ENCODE measurements at places on chromosomes 7 and 10.
A peak's percentile ranks its signal among the peaks of the same experiment; 100 is the strongest.

- DNase-seq: no peak
Observed at GRCh38 chr7:24504836-24505235, 68.4 kb upstream of the PALS2 start.

DNA sequence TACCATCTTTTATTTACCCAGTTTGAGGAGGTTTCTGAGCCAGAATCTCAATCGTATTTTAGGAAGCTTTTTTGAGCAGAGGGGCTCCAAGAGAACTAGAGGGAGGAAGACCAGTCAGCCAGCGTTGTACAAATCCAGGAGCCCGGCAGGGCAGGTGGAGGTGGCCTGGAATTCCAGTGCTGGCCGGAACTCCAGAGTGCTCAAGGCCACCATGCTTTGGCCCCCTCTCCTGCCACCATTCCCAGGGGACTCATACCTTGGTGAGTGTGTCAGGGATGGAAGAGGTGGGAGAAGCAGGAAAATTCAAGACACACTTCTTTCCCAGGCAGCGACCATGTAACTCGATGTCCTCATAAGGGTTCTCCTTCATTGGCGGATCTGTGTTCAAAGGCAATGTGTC is 55.3 kb downstream of the DENND2A start:
- no peak for DNase-seq

DNA sequence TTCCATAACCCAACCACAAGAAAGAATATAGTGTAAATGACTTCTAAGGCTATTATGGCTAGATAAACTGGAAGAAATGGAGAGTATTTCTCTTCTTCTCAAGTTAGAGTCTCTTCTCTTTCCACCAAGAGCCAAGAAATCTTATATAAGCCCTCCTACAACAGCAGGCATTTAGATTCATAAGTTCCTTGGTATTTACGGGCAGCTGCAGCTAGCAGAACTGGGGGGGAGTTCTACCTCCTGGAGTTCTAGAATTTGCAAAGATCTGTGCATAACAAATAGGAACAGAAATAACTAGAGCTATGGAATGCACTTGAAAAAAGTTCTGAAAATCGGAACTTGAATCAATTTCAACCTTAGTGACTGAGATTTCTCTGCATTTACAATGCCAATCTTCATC is 715.2 kb upstream of the GRM3 start:
- DNase-seq: no peak

- DNase-seq: peak; percentile 29
Observed at GRCh38 chr10:95474228-95475002, 86.8 kb downstream of the SORBS1 start.

DNA sequence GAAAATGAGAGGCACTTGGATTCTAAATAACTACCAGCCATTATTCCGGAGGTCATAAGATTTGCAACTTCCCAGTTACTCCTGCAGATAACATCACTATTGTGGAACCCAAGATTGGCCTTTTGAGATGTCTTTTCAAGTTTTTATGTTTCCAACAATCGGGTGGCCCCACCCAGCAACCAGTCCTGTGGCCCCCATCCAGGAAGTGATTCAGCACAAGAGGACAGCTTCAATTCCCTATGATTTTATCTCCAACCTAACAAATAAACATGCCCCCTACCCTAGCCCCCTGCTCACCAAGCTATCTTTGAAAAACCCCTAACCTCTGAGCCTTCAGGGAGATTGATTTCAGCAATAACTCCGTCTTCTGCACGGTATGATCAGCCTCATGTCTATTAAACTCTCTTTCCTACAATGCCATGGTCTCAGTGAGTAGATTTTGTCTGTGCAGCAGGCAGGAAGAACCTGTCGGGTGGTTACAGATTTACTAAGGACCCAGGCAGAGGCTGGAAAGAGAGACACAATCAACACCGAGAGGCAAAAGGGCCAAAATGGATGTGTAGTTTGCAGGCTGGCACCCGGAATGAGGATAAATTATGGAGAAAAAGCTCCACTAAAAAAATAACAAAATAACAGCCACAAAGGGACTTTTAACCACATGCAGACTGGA is 83.9 kb upstream of the UNC5B start:
- no peak for DNase-seq

DNA sequence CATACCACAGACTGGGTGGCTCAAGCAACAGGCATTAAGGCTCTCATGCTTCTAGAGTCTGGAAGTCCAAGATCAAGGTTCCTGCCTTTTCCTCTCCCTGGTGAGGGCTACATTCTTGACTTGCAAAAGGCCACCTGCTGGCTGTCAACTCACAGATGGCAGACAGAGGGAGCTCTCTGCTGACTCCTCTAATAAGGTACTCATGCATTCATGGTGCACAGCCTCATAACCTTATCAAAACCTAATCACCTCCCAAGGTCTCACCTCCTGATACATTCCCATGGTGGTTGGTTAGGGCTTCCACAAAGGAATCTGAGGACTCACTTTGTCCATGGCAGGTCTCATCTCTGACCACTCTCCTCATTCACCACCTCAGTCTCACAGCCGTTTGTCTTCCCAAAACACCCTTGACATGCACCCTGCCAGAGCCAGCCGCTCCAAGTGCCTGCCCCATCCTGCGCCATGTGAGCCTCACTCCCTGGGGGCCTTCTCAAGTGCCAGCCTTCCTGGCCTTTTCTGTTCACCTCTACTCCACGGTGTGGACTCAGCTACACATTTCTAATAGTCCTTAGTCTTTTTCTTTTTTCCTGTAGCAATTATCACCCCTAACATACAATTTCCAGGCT is 400.3 kb upstream of the ADARB2 start:
- DNase-seq: no peak

GRCh38 chr10:58780476-58780875 is 267.8 kb downstream of the BICC1 start:
- DNase-seq: no peak

GRCh38 chr7:80749270-80749669 is 110.8 kb downstream of the CD36 start:
- DNase-seq: no peak

DNA sequence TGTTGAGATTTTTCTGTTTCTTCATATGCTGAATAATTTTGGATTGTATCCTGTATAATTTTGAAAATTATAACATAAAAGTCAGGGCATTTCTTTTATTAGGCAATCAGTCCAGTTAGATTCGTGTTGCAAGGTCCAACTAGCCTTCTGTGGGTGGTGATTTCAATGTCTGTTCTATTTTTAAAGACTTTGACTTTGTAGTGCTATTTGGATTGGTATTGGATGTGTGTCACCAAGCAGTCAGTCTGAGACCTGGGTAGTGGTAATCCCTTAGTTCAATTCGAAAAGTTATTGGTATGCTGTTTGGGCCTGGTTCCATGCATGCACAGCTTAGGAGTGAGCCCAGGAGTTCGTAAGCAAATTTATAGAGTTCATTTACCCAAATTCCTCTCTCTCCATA is 82.2 kb downstream of the EPDR1 start:
- no peak for DNase-seq

- peak; percentile 61 for DNase-seq
Observed at GRCh38 chr7:132004529-132004928, 448.1 kb upstream of the PODXL start.

DNA sequence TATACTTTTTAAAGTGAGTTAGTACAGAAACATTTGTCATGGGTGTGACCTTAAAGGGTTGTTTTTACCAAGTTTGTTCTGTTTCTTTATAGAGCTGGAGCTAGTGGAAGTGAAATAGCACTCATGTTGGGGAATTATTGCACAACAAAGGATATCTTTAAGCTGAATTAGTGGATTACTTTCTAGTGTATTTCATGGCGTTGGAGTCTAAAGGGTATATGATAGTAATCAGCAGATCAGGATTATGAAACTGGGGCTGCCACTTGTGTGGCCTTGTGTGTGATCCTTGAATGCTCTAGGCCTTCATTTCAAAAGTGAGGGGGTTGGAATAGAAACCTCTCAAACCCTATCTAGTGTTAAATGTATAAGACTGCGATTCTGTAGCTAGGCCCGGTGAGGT is 123.6 kb downstream of the LYZL1 start:
- DNase-seq: no peak

DNA sequence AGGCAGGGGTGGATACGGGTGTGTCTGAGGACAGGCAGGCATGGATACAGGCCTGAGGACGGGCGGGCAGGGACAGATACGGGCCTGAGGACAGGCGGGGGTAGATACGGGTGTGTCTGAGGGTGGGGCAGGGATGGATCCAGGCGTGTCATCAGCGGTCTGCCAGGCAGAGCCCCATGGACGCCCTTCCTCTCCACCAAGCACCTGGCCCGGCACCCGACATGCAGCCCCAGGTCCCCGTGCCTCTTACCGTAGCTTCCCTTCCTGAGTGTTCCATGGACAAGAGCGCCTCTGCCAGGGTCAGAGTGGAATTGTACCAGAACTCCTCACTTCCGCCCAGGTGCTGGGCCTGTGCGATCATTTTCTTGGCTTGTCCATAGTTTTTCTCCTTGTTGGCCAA is 74.6 kb upstream of the NKX6-2 start:
- no peak for DNase-seq

- no peak for DNase-seq
Observed at GRCh38 chr10:72542396-72542815, 83.5 kb downstream of the MICU1 start.

- DNase-seq: no peak
Observed at GRCh38 chr10:118333871-118334270, 8.3 kb downstream of the FAM204A start.

- DNase-seq: peak; percentile 55
Observed at GRCh38 chr10:92238586-92239098, 52.2 kb downstream of the CPEB3 start.

- DNase-seq: no peak
Observed at GRCh38 chr7:19455623-19456022, 253.2 kb downstream of the POLR1F start.

GRCh38 chr7:74454021-74454924 is 567 bp downstream of the GTF2IRD1 start:
- DNase-seq: peak; percentile 14

- DNase-seq: no peak
Observed at GRCh38 chr7:29596593-29597178, 33.1 kb downstream of the PRR15 start.

- no peak for DNase-seq
Observed at GRCh38 chr10:47372726-47373125, 11.4 kb downstream of the ZNF488 start.

DNA sequence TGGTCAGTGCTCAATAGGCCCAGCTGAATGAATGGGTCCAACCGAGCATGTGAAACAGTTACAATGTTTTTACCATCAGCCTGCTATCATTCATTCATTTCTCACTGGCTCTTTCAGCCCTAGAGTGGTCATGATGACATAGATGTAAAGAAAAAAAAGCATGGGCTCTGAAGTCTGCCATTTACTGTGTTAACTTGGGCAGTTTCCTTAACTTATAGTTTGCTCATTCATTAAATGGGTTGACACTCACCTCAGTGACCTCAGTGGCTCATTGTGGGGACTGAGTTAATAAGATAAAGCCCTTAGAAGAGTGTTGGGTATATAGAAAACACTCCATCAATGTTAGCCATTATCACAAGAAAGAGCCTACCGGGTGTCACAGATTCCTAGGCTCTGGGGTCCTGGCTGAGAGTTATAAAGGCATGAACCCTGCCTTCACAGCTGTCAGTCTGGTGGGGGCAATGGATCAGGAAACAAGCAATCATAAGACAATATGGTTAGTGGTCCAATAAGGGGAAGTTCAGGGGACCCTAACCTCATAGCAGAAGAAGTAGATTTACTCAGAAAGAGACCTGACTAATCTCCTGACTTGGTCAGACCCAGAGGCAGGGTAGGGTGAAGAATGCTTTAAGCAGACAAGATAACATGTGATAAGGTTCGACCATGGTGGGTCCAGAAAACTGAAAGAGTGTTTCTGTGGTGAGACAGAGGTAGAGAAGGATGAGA is 29.7 kb upstream of the GPAM start:
- no peak for DNase-seq

- peak; percentile 52 for DNase-seq
Observed at GRCh38 chr7:41869091-41869490, 166.2 kb upstream of the INHBA start.

DNA sequence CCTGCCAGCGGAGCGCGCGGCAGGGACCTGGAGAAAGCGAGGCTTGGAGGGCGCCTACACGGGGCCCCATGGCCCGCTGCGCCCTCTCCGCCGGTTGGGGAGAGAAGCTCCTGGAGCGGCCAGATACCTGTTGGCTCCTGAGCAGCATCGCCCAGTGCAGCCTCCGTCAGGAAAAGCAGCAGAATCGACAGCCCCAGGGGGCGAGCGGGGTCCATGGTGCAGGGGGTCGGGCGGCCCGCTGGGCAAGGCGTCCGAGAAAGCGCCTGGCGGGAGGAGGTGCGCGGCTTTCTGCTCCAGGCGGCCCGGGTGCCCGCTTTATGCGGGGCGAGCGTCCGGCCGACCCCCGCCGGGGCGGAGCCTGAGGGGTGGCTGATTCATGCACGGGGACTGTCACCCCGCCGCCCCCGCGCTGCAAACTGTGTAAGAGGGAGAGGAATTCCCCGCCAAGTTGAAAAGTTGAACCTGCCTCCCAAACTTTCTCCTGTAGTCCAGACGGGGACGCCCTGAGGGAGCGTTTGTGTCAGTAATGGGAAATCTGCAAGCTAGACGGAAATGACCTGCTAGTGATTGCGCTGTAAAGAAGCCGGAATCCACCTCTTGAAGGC is at the start of gene TFPI2:
TFPI2 (minus strand) TSS at position 290 of the 605 bp plus-strand sequence; CDS start at position 215, 75 bp downstream.
- DNase-seq: peak; percentile 29

DNA sequence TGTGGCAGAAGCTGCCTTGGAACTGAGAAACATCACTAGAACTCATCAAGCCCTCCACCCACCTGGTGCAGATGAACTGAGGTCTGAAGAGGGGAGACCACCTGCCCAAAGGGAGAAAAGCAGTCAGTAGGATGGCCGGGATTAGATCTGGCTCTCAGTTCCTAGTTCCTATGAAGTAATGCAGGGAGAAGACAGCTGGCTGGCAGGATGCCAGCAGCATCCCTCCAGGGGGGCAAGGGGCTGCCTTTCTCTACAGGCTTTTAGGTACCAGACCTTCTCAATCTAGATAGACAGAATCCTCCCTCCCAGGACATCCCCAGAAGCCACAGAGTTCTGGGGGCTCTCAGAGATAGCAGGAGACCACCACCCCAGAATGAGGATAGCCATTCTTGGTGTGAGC is 7.8 kb downstream of the CRHR2 start:
- DNase-seq: no peak

DNA sequence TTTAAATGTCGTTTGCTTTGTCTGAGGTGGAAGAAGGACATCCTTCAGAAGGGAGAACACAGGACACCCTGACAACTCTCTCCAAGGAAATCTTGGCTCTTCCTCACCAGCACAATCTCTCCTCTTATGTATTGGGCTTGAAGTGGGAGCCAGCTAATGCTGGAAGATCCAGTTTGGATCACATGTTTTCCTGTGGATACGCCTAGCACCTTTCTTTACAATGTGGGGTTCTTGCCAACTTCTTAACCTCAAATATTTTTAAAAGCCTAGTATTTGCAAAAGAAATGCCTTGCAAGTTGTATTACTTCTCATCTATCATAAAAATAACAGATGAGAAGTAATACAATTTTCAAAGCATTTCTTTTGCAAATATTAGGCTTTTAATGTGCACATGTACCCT is 76.4 kb downstream of the FRMD4A start:
- DNase-seq: no peak

Data from AG08395 (cell line).